Right lung (tissue), 10 donors: ENCODE measurements at places on chromosomes 5 and 9. TPM values are rescaled to one million over a fixed set of nuclear protein-coding genes. Genes with fewer than 3 reads are reported as not detected.
A peak's percentile ranks its signal among the peaks of the same experiment; 100 is the strongest.

Gene CARTPT
- not detected for polyA plus RNA-seq

DNA sequence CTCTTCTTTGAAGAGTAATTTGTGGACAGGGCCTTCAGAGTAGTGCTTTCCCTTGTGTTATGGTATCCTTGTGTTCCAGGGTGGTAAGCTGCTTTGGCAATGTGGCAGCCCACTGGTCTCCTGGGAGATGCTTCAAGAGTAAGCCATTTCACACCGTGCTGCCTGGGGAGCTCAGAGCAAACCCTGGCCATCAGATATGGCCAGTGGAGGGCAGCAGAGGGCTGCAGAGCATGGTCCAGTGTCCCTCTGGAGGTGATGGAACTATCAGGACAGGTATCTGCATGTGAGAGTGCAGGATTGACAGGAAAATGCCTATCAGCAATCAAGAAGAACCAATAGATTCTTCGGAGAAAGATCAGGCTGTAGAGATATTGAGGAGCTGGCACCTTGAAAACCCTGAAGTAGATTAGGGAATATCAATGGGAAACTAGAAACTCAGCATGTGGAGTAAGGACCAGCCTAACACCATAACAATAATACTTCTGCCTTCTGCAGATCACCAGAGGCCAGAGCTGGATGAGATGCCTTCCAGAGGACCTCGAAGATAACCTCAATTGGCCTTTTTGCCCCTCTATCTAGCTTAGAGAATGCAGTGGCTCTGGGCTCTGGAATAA, 90.8 kb downstream of the PLPPR1 start:
- peak; percentile 20 for DNase-seq

Gene LRRC70
- 7.2 TPM for polyA plus RNA-seq

Gene FST
- 0.85 TPM for polyA plus RNA-seq

Gene TRIP13
- polyA plus RNA-seq = 9.7 TPM

DNA sequence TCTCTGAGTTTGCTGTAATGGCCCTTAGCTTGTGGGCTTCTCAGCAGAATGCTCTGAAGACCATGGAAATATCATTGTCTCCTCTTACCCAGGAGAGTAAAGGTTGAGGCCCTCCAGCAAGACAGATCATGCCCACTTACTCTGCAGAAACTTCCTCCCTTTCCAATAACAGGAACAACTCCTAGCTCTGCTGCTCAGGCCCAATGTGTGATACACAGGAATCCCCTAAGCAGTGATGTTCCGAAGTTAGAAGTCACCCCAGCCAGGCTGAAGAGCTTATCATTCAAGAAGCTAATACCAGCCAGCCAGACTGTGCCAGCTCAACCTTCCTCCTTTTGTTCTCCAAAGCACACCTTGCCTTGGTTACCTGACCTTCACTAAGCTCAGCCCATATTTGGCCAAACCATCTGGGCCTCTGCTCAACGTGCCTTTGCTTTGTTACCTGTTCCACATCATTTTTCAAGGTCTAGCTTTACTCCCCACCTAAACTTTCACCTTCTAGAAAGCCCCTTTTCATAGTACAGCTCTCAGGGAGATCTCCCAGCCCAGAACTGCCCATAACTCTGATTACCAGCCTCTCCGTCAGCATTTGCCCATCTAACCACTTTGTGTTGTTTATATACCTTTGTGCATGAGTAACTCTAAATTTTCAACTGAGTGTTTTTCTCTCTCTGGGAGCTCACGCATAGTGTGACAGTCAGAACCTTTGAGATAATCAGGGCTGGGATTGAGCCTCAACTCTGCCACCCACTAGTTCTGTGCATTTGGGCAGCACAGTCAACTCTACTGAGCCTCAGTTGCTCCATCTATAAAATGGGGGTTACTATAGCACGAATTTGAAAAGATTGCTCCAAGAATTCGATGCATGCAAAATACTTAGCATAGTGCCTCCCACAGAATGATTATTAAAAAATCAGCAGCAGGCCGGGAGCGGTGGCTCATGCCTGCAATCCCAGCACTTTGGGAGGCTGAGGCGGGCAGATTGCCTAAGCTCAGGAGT, 107.6 kb upstream of the CPEB4 start:
- no peak for DNase-seq

DNA sequence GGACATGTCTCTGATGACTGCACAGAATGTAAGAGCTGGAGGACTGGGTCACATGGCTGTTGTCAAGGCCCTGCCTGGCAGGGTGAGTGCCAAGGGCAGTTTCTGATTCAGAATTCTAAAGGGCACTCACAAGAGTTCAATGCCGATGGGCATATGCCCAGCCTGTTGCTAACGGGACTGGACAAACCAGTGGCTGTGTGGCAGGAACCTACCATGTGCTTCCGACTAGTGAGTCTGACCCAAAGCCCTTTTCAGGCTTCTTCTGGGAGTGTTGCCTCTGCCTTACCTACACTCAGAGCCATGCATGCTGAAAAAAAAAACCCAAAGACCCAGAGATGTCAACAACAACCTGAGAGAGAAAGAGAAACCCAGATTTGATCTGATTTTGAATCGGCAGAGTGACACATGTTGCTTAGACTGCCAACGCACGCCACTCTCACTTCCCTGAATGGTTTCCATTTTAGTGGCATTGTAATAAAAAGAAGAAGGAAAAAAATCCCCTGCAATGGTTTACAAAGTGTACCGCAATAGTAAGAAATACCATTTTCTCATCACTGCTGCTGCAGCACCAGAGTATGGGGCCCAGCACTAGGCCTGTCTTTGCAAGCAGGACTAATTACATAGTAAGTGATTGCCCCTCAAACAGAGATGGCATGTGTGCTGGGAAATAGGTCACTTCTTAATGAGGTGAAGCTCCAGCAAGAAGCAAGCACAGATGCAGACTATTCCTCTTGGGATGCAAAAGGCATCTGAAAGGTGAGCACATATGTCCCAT, 194.3 kb downstream of the PALM2AKAP2 start:
- DNase-seq = no peak

GRCh38 chr5:37615184-37615583, 224.7 kb downstream of the GDNF start:
- no peak for DNase-seq

DNA sequence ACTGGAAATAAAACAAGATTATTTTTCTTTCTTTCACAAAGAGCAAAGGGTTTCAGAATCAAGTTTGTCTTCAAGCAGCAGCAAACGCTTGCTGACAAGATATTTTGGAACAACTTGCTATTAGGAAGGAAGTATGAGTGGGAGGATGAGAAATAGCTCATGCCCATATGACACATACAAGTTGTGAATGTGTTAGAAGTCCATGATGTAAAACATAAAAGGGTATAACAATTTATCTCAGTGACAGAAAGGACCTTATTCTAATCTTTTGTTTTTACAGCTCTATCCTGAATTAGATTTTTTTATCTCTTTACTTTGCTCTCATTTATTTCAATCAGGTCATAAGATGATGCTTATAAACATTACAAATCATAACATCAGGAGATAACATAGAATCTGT, 516.6 kb upstream of the MEF2C start:
- no peak for DNase-seq

GRCh38 chr9:37027582-37028419, 6.3 kb downstream of the PAX5 start:
- peak; percentile 83 for DNase-seq

DNA sequence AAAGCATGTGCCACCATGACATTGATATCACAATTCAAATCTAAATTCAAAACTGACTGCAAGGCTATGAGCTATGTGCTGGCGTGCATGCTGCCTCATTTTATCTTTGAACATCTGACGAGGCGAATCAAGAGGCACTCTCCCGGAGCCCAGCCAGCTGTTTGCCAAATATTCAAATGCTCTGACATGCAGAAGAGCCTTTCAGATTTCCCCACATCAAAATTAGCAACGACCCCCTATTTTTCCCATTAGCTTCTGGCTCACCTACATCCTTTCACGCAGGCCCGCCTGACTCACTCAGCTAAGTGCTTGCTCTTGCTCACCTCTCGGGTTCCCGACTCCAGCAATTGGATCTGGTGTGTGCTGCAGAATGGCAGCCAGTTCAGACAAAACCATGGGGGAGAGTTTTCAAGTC, 159.0 kb downstream of the NR2F1-AS1 start:
- no peak for DNase-seq

Gene IPO11
- 41.1 TPM for polyA plus RNA-seq

Gene POLE3
- 70.3 TPM for polyA plus RNA-seq

Gene TICAM2
- polyA plus RNA-seq = 6.9 TPM

DNA sequence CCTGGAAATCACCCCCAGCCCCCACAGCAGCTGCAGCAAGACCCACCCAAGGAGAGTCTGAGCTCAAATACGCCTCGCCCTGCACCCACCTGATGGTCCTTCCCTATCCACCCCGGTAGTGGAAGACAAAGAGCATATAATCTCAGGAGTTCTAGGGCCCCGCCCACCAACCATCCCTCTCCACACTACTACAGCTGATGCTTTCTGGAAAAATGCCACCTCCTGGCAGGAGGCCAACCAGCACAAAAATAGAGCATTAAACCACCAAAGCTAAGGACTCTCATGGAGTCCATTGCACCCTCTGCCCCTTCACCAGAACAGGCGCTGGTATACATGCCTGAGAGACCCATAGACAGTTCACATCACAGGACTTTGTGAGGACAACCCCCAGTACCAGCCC, 22.5 kb upstream of the NIPSNAP3A start:
- no peak for DNase-seq

- no peak for DNase-seq
Observed at GRCh38 chr9:138051586-138052321, 174.2 kb downstream of the CACNA1B start.
